ENCODE measurements at places on chromosomes 1 and 21. TPM values are rescaled to one million over a fixed set of nuclear protein-coding genes. Genes with fewer than 3 reads are reported as not detected.

OLIG2 gene
- total RNA-seq = not detected

DHRS3 gene
- total RNA-seq = 11.4 TPM

GRCh38 chr1:66416295-66416694 is 117.7 kb upstream of the SGIP1 start:
- DNase-seq = peak; percentile 20

DNA sequence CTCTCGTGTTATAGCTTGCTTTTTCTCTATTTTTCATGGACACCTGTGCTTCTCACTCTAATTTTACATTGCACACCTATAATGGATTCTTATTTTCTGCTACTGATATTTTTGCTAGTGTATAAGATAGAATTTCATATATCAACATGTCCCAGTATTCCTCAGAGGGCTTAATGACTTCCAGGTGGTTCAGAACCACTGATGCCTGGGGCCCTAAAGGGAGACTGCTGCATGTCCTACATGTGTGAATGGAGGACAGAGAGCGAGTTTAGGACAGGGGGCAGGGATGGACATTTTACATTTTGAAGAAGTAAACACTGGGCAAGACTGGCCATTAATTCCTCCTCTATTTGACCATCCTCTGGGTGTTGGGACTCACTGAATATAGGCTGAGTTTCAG is 100.6 kb downstream of the DISC1 start:
- no peak for DNase-seq

Data from IMR-90 (cell line).